HL-60 (cell line): ENCODE measurements at places on chromosomes 11 and 22.

GRCh38 chr22:35315141-35315854 lies 15.6 kb downstream of the TOM1 start:
- DNase-seq: no peak

GRCh38 chr11:71420455-71421241 lies 27.5 kb downstream of the DHCR7 start:
- no peak for DNase-seq

DNA sequence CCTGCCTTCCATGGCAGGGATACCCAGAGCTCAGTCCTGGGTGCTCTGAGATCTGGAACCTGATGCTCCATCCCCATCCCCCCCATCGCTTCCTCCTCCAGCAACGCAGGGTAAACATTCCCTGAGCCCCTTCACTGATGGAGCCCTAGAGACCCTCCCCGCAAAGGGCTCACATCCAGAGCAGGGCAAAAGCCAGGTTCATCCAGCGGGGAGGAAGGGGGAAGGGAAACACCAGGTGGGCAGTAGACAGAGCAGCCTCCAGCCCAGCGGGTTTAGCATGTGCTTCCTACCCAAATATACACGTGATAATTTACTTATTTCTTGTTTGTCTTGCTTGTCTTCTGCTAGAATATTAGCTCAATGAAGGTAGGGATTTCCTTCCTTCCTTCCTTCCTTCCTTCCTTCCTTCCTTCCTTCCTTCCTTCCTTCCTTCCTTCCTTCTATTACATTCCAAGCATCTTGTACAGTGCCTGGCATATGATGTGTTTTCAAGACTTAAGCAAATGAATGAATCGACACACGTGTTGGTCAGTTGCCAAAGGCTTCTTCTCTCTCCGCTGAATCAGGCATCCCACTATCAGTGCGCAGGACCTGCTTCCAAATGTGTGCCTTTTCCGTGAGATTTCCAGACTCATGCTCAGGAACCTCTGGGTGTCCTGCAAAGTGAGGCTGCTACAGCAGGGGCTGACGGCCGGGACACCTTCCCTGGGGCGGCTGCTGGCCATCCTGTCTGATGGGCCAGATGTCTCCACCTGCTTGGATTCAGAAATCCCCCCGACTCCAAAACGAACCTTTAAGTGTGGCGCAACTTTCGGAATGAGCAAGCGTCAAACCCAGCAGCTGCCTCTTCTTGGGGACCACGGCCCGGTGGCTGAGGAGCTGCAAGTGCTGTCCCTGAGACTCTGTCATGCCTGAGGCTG lies 955.1 kb downstream of the BRD1 start:
- no peak for DNase-seq

GRCh38 chr11:118065384-118065783 lies 11.5 kb upstream of the TMPRSS4 start:
- DNase-seq: no peak

DNA sequence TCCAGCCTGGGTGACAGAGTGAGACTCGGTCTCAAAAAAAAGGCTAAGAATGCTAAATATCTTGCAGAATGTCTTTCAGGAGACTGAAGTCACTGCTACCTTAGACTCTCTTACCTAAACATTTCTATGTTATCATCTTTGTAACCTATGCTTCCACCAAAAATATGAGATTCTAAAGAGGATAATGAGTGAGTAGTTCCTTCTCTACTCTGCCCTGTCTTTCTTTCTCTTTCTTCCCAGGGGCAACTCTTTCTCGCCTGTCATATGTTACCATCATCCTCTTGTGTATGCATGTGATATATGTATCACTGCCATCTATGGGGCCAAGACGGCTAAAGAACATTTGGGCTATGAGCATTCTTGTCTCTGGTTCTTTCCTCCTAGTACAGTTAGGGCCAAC lies 9.0 kb upstream of the RASSF10 start:
- DNase-seq: no peak

- no peak for DNase-seq
These were observed 77.8 kb upstream of the LINC01488 start for GRCh38 chr11:69403556-69404215.

- no peak for DNase-seq
These were observed 20.7 kb upstream of the EMID1 start for GRCh38 chr22:29184849-29185490.

DNA sequence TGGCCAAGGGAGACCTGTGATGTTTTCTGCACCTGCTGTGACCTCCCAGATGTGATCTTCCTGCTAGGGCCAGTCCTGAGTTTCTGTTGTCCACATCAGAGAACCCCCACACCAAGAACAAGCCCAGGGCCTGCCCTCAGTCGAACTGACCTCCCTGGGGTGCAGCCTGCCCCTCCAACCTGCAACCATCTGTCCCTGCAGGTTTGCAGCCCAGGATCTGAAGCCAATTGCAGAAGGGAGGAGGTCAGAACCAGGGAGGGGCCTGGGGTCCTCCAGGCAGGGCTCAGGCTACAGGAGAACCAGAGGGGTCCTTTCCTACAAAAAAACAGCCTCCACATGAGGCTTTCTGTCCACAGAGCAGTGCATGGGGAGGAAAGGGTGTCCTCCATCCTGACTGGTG lies 807 bp downstream of the TRIM3 start:
- DNase-seq: no peak
